ENCODE measurements at places on chromosomes 16 and 17.

GRCh38 chr17:2140683-2141082 is 85.8 kb downstream of the HIC1 start:
- DNase-seq = no peak

DNA sequence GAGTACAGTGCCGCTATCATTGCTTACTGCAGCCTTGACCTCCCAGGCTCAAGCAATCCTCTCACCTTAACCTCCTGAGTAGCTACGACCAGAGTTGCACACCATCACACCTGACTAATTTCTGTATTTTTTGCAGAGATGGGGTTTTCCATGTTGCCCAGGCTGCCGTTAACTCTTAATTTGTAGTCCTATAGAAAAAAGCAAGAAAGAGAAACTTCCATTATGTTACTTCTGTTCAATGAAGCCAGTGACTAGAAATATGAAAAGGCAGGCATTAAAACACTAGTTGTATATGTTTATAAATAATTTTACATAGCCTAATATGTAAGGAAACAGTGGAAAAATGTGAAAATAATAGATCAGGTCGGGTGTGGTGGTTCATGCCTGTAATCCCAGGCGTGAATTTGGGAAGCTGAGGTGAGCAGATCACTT is 9.7 kb downstream of the RAD51C start:
- DNase-seq = no peak

DNA sequence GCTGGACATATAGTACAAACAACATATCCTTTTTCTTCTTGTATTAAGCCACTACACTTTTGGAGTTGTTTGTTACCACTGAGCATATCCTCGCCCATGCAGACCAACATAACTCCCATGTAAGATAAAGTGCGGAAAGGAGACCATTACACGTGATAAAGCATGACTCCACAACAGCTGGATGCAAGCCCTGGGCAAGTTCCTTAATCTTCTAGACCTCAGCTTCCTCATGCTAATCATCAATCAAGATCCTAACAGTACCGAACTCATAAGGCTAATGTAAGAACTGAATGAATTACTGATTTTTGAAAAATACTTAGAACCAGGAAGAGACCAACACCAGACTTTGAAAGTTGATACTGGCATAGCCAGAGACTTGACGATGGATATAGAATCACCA is 47.0 kb upstream of the GSG1L start:
- DNase-seq = no peak

- no peak for DNase-seq
Measured at GRCh38 chr16:78763821-78764440, 664.5 kb downstream of the WWOX start.

GRCh38 chr17:50206604-50207293 is 5.3 kb upstream of the COL1A1 start:
- peak; percentile 89 for DNase-seq

DNA sequence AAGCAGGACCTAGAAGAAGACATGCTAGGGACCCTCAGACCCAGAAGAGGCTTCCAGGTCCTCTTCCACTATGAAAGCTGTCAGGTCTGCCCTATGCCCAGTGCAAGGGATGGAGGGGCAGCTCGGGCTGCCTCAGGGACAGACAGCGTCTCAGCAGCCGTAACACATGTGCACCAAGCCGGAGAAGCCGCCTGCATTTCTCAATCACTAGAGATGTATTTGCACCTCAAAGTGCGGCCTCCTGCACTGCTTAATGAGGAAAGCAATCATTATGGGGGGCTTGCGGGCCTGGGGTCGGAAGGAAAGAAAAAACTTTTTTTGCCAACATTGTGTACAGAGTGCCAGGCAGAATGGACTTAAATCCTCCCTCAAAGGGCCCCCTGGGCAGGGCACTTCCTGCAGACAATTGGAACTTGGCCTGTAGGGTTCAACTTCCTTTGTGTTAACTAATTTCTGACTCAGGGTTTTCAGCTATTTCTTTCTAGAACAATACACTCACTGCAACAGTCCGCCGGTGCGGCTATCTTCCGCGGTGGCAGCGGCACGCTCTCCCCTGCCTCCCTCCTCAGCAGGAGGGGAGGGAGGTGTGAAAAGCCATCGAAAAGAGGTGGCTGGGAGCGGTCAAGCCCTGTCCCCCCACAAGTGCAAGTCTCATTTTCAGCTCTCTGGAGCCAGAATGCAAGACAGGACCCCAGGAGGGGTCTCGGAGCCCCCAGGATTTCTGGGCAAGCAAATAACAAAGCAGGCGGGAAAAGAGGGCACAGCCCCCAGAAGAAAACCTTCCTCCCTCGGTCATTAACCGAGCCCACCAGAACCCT is 101.2 kb downstream of the ZNF423 start:
- no peak for DNase-seq

DNA sequence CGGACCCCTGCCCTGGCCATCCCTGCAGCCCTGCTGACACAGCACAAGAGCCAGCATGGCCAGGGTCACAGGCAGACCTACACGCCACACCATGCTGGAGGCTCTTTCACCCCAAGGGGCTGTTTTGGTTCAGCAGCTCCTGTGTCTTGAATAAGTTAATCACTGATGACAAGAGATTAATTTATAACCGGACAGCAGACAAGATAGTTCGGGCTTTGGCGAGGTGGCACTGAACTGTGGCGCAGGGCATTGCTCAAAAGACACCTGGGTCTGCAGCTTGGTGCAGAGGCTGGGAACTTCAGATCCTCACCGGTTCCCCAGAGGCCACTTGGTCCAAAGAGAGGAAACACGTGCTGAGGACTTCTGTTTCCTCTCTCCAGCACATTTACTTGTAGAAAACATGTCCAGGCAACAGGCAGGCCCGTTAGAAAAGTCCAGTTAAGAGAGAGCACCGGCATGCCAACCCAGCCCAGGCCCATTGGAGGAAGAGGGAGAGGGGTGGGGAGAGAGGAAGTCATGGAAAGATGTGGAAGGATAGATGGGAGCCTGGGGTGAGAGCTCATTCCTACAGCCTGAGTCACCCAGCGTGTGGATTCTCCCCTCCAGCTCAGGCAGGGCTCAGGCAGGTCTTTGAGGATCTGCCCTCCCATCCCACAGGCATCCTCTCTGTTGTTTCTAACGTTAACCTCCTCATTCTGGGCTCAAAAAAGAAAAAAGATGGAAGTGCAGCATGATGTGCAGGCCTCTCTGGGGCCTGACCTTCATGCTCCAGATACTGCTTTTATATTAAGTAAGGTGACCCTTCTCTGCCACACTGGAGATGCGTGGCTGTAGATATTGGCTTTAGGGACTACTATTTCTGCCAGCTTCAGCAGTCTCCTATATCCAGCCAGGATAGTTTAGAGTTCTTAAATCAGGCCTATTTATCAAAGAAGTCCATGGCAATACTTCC is 80.0 kb upstream of the HNF1B start:
- DNase-seq = no peak

- DNase-seq = no peak
Measured at GRCh38 chr16:51113236-51114125, 37.6 kb downstream of the SALL1 start.

DNA sequence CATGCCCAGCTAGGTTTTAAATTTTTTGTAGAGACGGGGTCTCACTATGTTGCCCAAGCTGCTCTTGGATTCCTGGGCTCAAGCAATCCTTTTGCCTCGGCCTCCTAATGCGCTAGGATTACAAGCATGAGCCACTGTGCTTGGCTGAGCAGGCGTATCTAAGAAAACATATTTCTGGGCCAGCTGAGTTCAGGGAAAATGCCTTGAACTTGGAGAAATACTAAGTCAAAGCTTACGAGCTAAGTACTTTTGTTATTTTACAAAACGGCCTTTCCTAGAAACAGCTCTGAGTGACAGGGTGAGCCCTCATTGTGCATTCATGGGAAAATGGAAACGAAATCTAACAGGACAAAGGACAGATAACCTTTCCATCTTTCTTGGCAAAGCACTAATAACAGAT is 24.7 kb downstream of the DNAI2 start:
- DNase-seq = no peak

GRCh38 chr17:80668375-80669148 is 123.9 kb downstream of the RPTOR start:
- DNase-seq = no peak

GRCh38 chr17:58281511-58282011 is 826 bp upstream of the MPO start:
- no peak for DNase-seq

- DNase-seq = no peak
Measured at GRCh38 chr17:33205552-33205951, 87.5 kb downstream of the ASIC2 start.
